ENCODE measurements at places on chromosomes 16 and 17.

GRCh38 chr17:40552806-40553693 lies 12.2 kb downstream of the CCR7 start:
- no peak for DNase-seq

DNA sequence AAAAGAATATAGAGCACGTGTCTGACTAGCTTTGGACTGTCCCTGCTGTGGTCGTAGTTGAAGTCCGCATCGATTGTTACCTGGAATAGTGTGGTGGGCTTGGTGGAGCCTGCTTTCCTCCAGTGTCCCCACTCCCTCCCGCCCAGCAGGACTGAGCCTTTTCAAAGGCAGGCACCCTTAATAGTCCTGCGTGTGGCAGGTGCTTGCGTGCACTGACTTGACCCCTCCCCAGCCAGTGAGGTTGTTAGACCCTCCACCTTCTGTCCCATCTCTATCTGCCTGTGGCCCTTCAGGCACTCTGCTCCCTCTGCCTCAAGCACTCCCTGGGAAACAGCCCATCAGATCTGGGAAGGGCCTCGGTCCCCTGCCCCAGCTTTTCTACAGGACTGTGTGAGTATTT lies 36.6 kb downstream of the TMEM11 start:
- no peak for DNase-seq

- no peak for DNase-seq
Measured at GRCh38 chr16:13999071-13999894, 71.8 kb upstream of the MRTFB start.

- DNase-seq, result no peak
Measured at GRCh38 chr16:70741783-70742125, 55.9 kb upstream of the MTSS2 start.

GRCh38 chr16:54821731-54822130 lies 108.9 kb upstream of the IRX5 start:
- no peak for DNase-seq

GRCh38 chr16:19822533-19822932 lies 62.1 kb downstream of the GPRC5B start:
- no peak for DNase-seq

- no peak for DNase-seq
Measured at GRCh38 chr17:59376506-59376905, 45.1 kb downstream of the YPEL2 start.

GRCh38 chr16:52976539-52977167 lies 76.0 kb downstream of the CHD9NB start:
- no peak for DNase-seq

DNA sequence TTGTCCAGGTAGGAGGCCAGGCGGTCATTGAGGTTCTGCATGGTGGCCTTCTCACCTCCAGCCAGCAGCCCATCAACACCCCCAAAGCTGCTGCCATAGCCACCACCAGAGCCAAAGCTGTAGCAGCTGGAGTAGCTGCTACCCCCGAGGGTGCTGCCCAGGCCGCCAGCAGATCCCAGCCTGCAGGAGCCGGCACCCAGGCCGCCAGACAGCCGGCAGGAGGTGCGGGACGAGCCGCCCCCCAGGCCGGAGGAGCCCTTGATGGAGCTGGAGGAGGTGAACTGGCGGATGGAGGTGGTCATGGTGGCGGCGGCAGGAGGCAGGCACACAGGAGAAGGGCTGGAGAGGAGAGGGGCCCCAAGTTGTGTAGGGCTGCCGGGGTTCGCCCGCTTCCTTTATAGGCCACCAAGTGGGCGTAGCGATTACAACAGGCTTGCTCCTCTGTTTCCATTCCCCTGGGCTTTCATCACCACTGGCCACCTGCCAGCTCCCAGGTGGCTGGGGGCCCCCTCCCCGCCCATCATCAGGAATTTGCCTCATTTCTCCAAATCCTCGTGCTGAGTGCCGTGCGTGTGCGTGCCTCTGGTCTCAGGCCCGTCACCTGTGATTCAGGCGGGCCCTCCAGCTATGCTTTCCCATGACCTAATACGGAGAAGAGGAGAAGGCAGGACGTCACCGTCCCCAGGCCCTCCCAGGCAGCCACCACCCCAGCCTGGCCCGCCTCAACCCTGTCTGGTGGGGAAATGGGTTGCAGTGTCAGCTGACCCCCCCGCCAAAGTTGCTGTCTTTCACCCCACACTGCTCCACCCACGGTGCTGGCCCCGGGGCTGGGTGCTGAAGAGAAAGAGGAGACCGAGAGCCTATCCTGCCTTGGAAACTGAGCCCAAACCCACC lies at the start of gene KRT17:
TSS of gene KRT17 (minus strand) at position 368 of the 894 bp plus-strand sequence. CDS start at position 302, 66 bp downstream.
- DNase-seq, result no peak

GRCh38 chr17:75271955-75272847 lies 1.2 kb upstream of the MIF4GD start:
- DNase-seq, result no peak

- DNase-seq, result no peak
Measured at GRCh38 chr16:58515871-58516767, 802 bp downstream of the SETD6 start.

DNA sequence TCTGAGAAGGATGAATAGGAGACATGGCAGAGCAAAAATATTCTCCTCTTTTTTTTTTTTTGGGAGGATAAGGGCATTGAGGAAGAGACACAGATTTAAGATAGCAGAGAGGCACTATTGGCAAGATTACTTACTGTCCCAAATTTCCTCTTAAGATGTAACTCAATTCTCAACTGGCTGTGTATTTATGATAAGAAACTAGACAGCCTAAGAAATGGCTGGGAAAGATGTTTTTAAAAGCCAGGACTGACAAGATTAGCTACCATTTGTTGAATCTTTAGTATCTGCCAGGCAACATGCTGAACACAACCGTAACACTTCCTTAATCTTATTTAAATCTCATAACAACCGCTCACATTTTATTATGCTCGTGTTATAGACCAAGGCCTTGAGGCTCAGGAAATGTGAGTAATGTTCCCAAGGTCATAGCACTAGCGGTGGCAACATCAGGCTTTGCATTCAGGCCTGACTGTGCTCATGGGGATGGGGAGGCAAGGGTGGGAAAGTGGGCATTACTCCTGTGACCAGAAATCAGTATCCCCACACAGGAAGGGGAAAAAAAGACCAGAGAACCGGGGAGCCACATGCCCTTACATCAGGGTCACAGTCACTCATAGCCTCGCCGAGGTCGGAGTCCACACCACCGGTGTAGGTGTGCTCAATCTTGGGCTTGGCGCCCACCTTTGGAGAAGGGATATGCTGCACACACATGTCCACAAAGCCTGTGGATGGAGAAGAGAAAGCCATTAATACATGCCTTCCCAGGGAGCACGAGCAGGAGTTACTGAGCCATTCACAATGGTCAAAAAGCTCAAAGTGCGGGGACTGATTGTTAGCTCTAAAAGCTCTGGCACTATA lies 15.6 kb downstream of the HIGD1B start:
- no peak for DNase-seq

GRCh38 chr17:48609759-48610281 lies 997 bp downstream of the HOXB7 start:
- no peak for DNase-seq

Measured in C1 segment of cervical spinal cord (tissue), 14 donors.